RWPE1 (cell line): ENCODE measurements at places on chromosomes 3 and 15.

DNA sequence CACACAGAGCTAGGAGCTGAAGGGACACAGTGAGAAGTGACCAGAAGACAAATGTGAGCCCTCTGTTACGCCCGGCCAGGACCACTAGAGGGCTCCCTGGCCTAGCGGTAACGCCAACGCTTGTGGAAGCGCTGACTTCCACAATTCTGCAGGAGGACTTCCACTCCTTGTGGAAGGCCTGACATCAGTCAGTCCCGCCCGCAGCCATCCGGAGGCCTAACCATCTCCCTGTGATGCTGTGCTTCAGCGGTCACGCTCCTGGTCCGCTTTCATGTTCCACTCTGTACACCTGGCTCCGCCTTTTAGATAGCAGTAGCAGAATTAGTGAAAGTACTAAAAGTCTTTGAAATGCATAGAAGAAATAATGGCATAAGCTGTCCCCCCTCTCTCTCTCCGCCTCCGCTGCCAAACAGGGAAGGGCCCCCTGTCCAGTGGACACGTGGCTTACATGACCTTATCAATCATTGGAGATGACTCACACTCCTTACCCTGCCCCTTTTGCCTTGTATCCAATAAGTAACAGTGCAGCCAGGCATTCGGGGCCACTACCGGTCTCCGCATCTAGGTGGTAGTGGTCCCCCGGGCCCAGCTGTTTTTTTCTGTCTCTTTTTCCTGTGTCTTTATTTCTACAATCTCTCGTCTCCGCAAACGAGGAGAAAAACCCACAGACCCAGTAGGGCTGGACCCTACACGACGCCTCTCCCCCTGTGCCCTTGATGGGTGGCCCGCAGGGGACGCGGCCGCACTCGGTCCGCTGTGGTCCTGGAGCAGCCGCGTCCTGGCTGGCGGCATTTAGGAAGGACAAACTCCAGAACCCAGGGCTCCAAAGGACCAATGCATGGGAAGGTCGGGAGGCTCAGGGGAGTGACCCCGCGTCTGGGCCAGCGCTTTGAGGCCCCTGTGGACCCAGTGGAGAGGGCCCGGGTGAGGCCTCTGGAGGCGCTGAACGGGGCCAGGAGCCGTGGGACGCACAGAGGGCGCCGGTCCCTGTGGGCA is 27.0 kb upstream of the RPL32 start:
- peak; percentile 66 for DNase-seq

GRCh38 chr15:44811337-44811736 is 75.0 kb downstream of the TRIM69 start:
- no peak for DNase-seq

GRCh38 chr15:55151631-55152030 is 45.1 kb downstream of the RSL24D1 start:
- DNase-seq: no peak

- DNase-seq: no peak
Measured at GRCh38 chr15:39365161-39365560, 215.7 kb upstream of the THBS1 start.

- DNase-seq: no peak
Measured at GRCh38 chr15:55742498-55742926, 440 bp downstream of the PRTG start.

DNA sequence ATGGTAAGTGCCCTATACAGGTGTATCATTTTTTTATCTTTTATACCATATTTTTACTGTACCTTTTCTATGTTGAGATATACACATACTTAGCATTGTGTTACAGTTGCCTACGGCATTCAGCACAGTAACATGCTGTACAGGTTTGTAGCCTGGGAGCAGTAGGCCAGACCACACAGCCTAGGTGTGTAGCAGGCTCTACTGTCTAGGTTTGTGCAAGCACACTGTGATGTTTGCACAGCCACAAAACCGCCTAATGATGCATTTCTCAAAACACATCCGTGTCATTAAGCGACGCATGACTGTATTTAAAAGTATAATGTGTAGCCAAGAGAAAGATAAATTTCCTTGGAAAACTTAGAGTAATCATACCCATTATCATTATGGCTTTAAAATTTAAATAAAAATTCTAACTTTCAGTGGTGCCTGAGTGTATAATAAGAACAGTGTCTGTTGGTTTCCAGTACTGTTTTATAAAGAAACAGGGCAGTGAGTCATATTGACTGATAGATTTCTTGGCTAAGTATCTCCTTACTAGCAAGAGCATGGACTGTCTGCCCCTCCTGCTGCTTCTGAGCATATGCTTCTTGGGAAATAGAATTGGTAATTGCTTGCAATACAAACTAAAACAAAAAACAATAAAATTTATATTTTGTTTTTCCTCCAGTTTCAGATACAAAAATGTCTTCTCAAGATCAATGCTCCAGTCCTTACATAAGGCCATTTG is 18.3 kb downstream of the CALML4 start:
- DNase-seq: peak; percentile 41

DNA sequence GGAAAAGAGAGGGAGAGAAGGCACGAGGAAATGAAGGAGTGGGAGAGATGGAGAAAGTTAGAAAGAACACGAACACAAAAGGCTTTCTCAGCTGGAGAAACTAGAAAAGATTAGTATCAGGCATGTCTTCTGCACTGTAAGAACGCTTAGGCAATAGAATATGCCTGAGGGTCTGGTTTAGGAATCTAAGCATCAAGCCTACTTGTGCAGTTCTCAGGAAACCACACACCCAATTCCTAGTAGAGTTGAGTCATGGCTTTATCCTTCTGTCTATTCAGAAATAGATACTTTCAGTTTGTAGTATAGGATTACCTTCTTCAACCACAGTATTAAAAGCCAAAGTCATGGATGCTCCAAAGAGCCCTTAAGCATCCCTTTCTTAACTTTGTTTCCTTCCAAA is 969.4 kb downstream of the NTRK3 start:
- peak; percentile 58 for DNase-seq

DNA sequence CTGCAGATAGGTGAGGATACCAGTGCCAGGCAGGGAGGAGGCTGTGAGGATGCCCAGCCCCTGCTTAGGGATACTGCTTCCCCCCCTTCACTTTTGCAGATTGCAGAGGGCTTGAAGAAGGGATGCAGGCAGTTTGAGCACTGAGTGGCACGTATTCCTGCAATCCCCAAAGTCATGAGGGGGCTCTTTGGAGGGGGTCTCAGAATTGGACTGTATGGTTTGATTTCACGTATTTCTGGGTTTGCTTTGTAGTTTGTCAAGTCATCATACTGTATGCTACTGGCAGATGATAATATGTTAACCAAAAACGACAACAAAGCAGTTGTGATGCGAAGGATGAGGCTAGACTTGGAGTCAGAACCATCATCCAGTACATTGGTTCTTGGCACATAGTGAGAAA is 28.1 kb downstream of the CHST14 start:
- DNase-seq: no peak

DNA sequence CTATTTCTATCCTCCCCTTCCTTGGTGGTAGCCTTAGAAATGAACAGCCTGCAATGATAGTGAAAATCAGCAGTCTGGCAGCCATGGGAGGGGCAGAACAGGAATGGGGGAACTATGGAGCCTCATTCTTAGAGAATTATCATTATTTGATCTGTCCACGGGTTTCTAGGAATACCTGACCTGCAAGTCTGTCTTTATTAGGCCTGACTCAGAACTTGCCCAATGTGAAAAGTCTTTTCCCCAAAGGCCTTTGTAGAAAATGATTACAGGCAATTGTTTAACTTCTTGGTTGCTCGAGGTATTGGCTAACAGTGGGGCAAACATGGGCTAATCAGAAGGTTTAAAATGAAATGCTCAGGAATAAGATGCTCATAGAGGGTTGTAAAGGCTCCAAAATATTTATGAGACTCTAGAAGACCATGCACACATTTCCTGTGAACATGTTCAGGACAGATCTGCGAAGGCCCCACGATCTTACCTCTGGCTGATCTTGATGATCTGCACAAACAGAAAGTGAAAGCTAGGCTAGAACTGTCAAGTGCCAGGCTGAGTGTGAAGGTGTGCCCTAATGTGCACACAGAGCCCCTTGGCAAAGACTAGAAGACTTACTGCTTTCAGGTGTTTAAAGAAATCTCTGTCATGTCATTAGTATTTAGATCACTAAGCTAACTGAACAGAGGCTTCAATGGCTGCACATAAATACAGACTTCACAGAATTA is 39.6 kb upstream of the LAMP3 start:
- no peak for DNase-seq

DNA sequence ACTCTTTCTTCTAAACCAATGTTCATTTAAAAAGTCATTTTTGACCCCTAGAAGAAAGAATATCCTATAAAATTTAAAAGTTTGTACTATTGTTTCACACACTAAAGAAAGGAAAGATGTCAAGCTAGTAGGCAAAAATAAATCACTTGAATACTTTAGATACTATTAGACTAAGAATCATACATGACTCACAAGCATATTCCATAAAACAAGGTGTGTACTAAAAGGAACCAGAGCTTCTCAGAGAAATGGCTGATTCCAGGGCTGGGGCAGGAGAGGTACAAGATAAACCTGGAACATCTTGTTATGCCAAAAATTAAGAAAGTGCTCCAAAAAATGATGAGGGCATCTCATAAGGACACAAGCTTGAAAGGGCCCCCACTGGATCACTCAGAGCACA is 8.7 kb downstream of the DLG1 start:
- DNase-seq: no peak

DNA sequence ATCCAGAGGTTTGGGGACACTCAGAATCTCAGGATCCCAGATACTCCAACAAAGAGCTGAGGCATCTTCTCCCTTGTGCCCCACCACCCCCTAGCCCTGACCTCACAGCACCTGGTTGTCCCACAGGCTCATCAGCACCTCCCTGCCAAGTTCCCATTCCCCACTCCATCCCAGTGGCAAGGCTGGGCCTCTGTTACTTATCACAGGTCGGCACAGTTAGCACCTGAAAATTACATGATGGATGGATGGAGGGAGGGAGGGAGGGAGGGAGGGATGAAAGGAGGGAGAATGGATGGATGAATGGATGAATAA is 12.8 kb downstream of the MYL3 start:
- no peak for DNase-seq

- no peak for DNase-seq
Measured at GRCh38 chr15:44727485-44728231, 8.7 kb upstream of the TRIM69 start.

DNA sequence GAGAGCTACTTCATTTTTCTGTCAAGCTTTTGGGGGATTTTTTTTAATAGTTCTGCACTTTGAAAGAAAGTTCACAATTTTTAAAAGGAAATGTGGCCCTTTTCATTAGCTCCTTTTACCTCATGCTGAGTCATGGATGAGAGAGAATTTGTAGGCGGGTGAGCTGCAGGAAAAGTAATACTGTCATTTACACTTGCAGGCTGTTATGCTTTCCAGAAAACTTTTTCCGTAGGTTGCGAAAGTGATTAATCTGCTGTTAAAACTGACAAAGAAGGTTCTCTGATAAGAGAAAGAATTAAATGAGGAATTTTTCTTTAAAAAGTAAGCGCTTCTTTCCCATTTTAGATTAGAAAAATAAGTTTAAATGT is 430.2 kb downstream of the LPP start:
- peak; percentile 55 for DNase-seq

DNA sequence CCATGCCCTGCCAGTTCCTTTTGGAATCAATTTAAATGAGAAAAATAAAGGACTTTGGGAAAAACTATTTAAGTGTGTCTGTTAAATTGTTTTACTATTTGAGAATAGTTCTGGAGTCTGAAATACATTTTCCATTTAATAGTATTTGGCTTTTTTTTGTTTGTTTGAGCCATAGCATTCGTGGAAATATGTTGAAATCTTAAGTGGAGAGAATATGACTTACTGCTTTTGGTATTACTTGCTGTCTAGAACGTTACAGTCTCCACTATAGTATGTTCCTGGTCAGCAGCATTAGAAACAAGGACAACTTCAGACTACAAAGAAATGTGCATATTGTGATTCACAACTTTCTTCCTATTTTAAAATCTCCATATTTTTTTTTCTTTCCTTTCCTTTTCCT is 179.4 kb downstream of the GHSR start:
- no peak for DNase-seq

DNA sequence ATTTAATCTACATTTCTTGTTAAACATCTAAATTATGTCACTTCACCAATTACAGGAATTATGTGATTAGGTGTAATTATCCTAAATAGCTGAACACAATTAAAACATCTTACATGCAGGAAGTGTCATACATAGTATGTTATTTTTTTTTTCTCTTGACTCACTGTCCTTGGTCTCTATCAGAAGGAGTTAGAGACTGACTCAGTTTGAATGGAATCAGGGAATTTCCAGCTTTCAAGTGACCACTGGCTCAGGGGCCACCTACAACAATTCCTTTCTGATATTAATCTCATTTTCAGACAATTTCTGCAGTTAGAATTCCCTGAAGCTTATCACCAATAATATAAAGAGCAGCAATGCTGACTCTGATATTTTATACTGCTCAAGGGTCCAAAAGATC is 400.7 kb downstream of the ROBO1 start:
- DNase-seq: no peak

DNA sequence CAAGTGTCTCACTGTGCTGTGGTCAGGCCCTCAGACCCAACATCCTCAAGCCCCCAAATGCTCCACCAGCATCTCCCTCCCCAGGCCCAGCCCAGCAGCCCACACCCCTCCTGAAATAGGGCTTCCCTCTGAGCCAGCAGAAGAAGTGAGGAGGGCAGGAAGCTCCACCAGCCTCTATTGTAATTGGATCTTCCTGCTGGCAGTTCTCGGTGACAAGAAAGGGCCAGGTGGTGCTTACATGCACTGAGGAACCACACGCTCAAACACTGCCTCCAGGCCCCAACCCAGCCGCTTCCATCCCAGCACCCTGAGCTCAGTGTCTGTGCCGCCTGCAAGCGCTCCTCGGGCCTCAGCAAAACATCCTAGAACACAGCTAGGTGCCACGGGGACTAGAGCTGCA is 96.7 kb downstream of the ATP10A start:
- no peak for DNase-seq

GRCh38 chr15:41966920-41967465 is 5.4 kb downstream of the EHD4 start:
- DNase-seq: no peak

GRCh38 chr15:39801641-39802309 is 19.1 kb upstream of the FSIP1 start:
- peak; percentile 41 for DNase-seq

- DNase-seq: no peak
Measured at GRCh38 chr3:112775011-112775742, 71.5 kb downstream of the CD200R1L start.

- DNase-seq: no peak
Measured at GRCh38 chr3:117871934-117872333, 1162.4 kb downstream of the TUSC7 start.

- peak; percentile 12 for DNase-seq
Measured at GRCh38 chr3:143975554-143976152, 4.0 kb downstream of the DIPK2A start.

DNA sequence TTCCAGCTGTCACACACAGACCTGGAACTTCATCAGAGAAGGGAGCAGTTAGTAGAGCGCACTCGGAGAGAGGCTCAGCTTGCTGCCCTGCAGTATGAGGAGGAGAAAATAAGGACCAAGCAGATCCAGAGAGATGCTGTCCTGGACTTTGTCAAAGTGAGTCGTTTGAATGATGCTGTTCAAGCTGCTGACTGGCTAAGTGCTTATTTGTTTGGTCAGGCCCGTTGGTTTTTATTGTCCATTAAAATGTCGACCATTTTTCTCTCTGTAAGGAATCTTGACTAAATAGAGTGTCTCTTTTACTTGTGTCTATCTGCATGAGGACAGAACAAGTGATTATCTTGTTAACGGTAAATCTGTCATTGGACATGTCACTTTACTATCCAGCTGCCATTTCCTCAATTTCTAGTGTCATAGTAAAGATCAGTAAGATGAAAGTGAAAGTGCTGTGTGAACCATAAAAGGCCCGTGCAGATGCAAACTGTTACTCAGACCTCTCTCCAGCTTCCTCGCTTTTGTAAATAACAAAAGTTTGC is 56.9 kb downstream of the LRCH3 start:
- DNase-seq: peak; percentile 23

GRCh38 chr3:99639579-99639978 is 1.2 kb downstream of the COL8A1 start:
- DNase-seq: no peak
